H1 (cell line): ENCODE measurements at places on chromosomes 4 and X.

- no peaks in the 10 kb centered on the region for H3K36me3 ChIP-seq
- no peak for DNase-seq
- H3K27ac ChIP-seq, result no peak overlapping the region
- H3K4me3 ChIP-seq, result no peak overlapping the region
- H3K4me1 ChIP-seq, result no peaks in the 10 kb centered on the region; the same call in 1 of the 2 replicates
- no peaks in the 10 kb centered on the region for H3K27me3 ChIP-seq
Measured at GRCh38 chr4:3410401-3411135, 31.2 kb upstream of the HGFAC start.

DNA sequence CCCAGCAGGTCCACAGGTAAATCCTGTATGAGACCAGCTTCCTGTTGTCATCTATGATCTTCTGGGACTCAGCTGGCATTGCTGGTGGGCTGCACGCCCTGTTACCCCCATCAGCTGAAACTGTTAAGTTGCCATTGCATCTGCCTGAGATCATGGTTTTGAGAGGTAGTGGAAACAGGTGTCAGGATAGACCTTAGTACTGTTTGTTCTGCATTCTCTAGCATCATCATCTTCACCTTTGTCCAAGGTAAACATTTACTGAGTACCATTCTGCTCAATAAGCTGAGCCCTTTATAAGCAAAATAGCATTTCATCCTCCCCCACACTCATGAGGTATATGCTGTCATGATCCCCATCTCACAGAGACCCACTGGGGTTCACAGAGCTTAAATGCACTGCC is 42.9 kb upstream of the PROM1 start:
- H3K4me1 ChIP-seq, result no peaks in the 10 kb centered on the region

- H3K4me1 ChIP-seq, result no peaks in the 10 kb centered on the region
- H3K36me3 ChIP-seq, result no peaks in the 10 kb centered on the region
- no peak overlapping the region for H3K4me3 ChIP-seq
- no peaks in the 10 kb centered on the region for H3K27me3 ChIP-seq
- DNase-seq, result no peak
Measured at GRCh38 chrX:106150701-106151100, 17.4 kb upstream of the PWWP3B start.

DNA sequence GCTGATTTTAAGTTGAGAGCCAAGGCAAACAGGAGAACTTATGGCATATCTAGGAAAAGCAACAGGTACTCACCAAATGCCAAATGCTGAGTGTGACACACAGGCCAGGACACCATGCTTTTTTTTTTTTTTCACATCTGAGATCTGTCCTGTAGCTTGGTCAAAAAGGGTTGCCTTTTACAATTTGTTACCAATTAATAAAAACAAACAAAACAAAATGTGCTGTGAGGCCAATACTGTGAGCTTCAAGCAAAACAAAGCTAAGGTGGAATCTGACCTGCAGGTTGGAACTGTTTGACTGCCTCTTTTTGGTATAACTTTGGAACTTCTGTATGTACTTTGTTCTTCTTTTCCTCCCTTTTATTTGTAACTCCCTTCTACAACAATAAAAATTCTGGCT is 548.5 kb upstream of the IGFBP7 start:
- H3K27ac ChIP-seq, result no peak overlapping the region
- DNase-seq, result no peak
- H3K4me1 ChIP-seq, result no peaks in the 10 kb centered on the region
- H3K27me3 ChIP-seq, result no peaks in the 10 kb centered on the region
- no peak overlapping the region for H3K4me3 ChIP-seq

GRCh38 chrX:103537871-103538387 is 18.6 kb upstream of the RAB40A start:
- DNase-seq, result no peak
- no peaks in the 10 kb centered on the region for H3K4me1 ChIP-seq
- no peaks in the 10 kb centered on the region for H3K27me3 ChIP-seq
- no peak overlapping the region for H3K4me3 ChIP-seq
- H3K36me3 ChIP-seq, result no peaks in the 10 kb centered on the region
